ENCODE measurements at places on chromosomes 4 and X.

GRCh38 chrX:132171881-132172280 lies 44.1 kb upstream of the FRMD7 start:
- no peak for DNase-seq

GRCh38 chrX:52166840-52167239 lies 17.8 kb upstream of the MAGED4 start:
- no peak for DNase-seq

GRCh38 chr4:101037938-101038413 lies 309.4 kb downstream of the PPP3CA start:
- DNase-seq: no peak

DNA sequence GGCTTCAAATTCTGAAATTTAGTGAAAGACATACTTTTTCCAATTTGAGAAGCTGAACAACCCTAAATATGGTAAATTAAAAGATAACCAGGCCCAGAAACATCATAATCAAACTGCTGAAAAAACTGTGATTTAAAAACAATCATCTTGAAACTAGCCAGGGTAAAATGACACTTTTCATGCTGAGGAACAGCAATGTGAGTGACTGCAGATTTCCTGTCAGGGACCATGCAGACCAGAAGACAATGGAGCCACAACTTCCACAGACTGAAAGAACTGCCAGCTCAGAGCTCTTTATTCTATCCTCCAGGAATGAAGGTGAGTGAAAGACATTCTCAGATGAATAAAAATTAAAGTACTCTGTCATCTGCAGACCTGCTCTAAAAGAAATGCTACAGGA lies 73.3 kb downstream of the NAT8L start:
- DNase-seq: no peak

DNA sequence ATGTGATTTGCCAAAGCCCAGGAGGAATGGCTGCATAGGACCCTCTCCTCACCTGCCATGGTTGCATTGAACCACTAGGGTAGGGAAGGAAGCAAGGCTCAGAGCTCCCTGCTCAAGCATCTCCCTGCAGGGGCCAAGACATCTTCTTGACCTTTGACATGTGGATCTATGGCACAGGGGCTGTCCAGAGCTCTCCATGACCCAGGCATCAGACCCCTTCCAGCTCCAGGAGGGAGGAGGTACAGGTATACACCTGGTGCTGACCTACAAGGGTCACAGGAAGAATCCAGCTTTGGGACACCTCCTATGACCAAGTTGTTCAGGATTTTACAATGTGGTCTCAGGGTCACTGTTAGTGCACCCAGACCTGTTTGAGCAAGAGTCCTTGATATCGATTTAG lies 23.2 kb upstream of the ASMTL start:
- no peak for DNase-seq

DNA sequence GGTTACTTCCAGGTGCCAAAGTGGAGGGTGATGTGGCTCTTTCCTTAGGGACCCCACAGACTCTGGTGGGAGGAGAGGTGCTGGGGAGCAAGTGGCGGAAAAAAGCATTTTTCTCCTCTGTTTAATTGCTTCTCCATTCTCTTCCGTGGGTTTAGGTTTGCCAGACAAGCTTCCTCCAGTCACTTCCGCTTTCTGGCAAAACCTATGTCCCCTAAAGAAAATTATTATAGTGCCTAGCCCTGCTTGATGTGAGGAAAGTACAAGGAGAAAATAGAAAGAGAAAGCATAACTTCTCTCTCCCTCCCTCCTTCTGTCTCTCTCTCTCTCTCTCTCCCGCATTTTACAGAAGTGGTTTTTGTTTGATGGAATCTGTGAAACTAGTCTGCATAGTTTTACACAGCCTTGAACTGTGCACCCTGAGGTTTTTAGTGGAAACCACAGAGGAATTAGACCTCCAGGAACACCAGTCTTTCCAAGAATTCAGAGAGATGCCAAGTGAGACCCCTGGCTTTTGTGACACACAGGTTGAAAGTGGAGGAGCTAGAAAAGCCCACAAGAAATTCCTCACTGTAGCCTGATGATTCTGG lies 231.1 kb upstream of the ANXA3 start:
- DNase-seq: no peak

- no peak for DNase-seq
These were observed 212.8 kb upstream of the PPARGC1A start for GRCh38 chr4:24102621-24103020.

DNA sequence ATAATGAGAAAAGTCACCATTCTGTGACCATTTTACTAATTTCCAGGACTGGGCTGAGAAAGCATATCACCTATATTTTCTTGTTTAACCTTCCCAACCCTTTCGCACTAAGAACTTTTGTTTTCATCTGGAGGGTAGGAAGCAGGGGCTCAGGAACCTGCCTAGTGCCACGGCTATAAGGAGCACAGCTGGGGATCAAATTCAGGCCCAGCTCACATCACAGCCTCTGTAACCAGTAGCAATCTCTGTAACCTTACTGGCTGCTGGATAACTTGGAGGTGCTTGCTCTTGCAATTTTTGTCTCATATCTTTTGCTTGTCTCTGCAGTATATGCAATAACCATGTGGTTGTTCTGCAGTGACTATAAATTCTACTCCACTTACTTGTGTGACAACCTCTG lies 76.7 kb upstream of the PLAC1 start:
- no peak for DNase-seq

DNA sequence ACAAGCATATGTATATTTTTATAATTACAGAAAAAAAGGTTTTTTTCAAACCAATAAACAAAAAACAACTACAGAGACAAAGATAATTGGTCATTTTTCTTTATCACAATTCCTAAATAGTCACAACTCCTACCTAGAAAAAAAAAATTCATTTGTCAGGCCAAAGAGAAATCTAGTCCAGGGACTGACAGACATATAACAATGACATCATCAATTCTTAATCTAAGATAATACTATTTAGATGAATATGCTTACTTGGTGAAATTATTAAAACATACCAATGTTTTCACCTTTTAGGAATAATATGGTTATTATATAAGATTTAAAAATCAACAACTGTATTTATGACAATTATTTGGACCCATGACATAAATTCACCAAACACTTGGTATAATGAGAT lies 48.4 kb downstream of the CHM start:
- DNase-seq: no peak

GRCh38 chr4:117817301-117817700 lies 217.0 kb upstream of the NDST3 start:
- no peak for DNase-seq

- no peak for DNase-seq
These were observed 1.9 kb downstream of the ARHGAP10 start for GRCh38 chr4:147733716-147734344.

DNA sequence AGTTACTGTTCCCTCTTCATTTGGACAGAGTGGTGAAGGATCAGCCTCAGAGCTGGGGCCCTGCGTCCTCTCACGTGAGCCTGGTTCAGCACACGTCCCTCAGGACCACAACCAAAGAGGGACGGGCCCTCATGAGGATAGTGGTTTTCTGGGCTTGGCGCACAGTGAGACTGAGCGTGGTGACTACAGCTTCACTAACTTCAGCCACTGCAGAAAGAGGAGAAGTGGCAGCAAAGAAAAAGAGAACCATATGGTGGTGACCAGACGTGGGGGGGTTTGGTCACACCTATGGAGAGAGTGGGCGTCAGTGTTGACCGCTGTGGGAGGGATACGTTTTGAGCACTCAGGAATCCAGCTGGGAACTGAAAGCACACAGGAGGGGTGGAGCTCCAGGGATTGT lies 21.8 kb upstream of the TNIP3 start:
- DNase-seq: no peak

DNA sequence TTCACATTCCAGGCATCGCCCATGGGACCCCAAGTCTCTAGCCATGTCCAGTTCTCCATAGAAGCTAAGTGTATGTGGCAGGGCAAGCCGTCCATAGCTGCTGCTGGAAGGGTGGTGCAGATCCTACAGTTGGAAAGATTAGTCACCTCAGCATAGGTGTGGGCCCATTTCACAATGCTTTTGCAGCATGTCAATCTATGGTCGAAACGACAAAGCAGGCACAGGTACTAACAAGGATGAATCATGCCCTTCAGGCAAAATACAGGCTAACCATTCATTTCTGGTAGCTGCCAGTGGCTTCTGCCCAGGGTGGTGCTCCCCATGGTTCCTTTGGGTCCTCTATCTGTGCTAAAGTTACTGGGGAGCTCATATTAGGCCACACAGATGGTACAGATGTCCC lies 225.2 kb downstream of the ADGRL3 start:
- DNase-seq: no peak

- DNase-seq: no peak
These were observed 5.6 kb upstream of the SPRY1 start for GRCh38 chr4:123390846-123391456.

DNA sequence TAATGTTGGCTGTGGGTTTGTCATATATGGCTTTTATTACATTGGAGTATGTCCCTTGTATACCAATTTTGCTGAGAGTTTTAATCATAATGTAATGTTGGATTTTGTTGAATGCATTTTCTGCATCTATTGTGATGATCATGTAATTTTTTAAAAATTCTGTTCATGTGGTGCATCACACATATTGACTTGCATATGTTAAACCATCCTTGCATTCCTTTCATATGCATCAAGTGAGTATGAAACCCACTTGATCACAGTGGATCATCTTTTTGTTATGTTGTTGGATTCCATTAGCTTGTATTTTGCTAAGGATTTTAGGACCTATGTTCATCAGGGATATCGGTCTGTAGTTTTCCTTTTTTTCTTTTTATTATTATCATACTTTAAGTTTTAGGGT lies 12.1 kb downstream of the HEPH start:
- no peak for DNase-seq

DNA sequence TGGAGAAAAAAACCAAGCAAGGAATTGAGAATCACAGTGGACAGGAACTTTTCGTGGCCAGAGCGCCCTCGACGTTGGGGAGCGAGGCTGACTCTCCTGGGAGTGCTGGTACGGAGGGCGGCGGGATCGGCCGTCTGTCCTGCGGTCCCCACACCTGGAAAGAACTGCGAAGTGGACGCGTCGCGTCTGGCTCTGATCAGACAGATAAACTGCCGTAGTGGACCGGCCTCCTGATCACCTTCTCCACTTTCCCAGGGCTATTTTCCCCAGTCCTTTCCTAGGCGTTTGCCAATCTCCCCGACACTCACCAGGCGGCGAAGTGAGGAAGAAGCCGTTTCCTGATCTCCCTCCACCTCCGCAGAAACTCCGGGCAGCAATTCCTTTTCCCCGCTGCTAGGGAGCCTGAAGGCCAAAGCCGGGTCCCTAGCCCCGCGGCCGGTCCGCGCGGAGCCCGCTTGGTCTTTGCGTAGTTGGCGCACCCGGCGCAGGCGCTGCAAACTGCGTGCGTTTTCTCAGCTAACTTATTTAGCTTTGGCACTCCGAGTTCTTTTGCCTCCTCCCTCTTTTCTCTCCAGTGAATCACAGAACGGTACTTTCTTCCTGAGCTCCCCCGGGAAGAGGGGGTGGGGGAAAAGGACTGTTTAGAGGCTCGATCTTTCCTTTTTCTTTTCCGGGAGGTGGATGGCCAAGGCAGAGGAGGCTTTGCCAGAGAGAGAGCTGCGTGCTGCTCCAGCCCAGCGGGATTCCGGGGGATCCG lies at the start of gene ARSJ:
Gene ARSJ (minus strand): TSS at position 500 of the 757 bp plus-strand sequence. CDS start 813 bp downstream, outside the sequence.
- peak; percentile 82 for DNase-seq

- peak; percentile 5 for DNase-seq
These were observed 56.5 kb downstream of the FBXL5 start for GRCh38 chr4:15598644-15599043.
